Forelimb muscle (tissue), 1 donor: ENCODE measurements at places on chromosomes 16 and 17.

DNA sequence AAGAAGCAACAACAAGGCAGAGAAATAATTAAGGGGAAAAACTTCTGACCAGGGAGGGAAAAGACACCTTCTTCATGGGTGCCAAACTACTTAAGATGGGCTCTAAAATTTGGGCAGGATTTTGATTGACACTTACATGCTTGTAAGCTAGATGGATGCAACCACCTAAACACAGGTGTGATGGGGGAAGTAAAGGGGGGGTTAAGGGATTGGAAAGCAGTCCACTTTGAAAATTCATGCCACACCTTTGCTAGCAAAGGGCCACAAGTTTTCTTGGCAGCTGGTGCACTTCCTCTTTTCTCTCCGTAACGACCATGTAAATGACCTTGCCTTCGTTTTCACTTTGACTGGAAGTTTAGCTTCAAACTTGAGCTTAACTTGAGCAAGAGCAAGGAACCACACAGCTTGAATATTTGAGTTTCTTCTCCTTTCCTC is 14.3 kb upstream of the PRKAR1A start:
- no peak for DNase-seq

DNA sequence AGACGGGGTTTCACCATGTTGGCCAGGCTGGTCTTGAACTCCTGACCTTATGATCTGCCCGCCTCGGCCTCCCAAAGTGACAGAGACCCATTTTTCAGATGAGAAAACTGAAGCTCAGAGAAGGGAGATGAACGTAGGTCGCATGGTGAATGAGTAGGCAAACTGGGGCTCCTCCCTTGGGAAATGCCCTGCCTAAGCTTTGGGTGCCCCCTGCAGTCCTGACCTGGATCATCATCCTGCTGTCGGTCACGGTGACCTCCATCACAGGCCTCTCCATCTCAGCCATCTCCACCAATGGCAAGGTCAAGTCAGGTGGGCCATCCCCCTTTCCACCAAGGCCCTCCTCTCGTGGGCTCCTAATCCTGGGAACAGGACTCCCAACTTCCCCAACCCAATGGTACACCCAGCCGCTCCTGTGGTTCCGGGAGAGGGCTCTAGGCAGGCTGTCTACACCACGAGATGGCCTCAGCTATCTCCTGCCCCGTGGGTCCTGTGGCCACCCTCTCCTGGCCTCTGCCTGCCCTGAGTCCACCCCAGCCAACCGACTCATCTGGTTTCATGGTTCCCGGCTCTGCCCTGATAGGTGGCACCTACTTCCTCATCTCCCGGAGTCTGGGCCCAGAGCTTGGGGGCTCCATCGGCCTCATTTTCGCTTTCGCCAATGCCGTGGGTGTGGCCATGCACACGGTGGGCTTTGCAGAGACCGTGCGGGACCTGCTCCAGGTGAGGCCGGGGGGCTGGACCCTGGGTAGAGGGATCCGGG is 4.7 kb downstream of the SLC12A3 start:
- DNase-seq, result no peak

DNA sequence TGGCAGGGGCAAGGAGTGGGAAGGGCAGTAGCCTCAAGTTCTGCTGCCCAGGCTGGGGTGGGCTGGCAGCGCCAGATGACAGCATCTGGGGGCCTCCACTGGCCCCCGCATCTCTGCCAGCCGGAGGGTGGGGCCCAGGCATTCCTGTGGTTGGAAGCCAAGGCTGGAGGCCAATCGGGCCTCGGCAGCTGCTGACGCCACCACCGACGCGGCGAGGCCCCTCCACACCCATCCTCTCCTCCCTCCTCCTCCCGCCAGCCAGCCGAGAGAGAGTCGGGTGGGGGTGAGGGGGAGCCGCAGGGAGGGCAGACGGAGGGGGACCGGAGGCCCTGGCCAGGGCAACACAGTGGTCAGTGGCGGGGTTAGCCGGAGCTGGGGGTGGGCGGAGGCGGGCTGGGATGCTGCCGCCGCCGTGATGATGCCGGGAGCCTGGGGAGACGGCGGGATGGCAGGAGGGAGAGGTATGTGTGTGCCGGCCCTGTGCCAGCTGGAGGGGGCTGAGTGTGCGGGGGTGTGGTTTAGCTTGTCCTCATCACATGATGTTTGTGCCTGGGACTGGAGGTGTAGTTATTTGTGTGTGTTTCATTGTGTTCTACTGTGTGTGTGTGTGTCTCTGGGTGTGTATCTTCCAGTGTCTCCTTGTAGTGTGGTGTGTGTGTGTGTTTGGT is 36.6 kb downstream of the ARHGAP23 start:
- DNase-seq, result peak; percentile 65

- DNase-seq, result peak; percentile 80
Observed at GRCh38 chr17:11598274-11599221, at the start of gene DNAH9. Gene DNAH9 (plus strand): TSS chr17:11598470. CDS start chr17:11598499, 29 bp downstream.
